Left ventricle myocardium inferior (tissue), 1 donor: ENCODE measurements at places on chromosomes 11 and 22. TPM values are rescaled to one million over a fixed set of nuclear protein-coding genes. Genes with fewer than 3 reads are reported as not detected.

XRCC6 gene
- 155 TPM for total RNA-seq

OR10D3 gene
- total RNA-seq, result not detected

DNA sequence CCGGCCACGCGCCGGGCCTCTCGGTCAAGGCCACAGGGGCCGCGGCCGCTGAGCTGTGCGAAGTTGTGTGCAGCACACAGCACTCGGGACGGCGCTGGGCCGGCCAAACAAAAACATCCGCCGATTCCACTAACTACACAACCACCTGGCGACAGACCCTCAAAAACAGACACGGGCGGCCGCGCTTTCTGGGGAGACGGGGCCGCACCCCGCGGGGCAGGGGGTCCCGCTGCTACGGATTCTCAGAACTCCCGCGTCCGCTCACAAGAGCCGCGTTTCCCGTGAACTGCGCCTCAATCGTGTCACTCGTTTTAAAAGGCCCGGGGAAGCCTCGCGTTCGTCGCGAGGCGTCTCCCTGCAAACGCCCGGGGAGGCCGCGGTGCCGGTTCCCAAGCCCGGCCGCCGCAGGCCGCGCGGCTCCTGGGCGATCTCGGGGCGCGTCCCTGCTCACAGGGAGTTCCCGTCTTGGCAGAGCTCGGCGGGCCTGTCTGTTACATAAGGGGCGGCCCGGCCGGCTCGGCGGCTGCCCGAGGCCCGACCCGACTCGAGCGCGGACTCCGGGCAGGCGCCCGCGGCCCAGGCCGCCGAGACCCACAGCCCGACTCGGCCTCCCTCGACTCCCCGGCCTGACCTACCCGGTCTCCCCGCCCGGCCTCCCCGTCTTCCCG, 936 bp downstream of the BRD1 start:
- DNase-seq, result peak; percentile 55

DNA sequence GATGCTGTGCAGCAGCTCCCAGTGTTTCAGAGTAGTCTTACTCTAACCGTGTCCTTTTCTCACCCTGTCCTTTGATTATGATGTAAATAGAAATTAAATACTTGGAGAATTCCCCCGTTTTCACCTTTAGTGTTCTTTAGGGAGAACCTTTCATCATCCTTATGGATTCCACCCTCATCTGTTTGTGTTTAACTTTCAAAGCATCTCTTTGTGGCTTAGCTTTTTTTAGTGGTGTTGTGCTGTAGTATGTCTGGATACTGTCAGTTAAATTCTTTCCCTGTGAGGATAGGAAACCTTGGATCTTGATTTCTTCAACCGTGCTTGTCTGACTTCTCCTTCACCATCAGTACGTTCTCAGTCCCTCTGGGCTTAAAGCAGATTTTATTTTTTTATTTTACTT, 48.5 kb downstream of the PPP6R3 start:
- no peak for DNase-seq

DNA sequence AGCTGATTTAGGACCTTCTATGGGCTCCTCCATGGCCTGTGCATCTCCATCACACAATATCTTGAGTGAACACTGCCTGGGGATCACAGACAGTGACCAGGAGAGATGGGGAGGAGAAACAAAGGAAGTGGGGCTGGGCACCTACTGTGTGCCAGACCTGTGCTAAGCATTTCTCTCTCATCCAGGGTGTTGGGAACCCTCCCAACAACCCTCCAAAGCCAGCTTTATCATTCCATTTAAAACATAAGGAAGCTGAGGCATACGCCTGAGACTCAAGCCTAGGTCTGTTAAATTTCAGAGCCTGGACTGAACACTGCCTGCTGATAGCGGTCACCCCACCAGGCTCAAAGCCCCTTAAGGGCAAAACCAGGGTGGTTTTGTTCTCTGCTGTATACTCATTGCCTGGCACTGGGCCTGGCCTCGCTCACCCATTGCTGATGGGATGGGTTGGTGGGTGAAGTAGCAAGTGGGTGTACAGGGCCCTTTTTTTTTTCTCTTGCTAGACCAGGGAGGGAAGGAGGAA, 130.1 kb downstream of the MN1 start:
- DNase-seq, result no peak

- no peak for DNase-seq
These were observed 71.8 kb downstream of the ATG16L2 start for GRCh38 chr11:72885749-72886609.

GRCh38 chr11:106466521-106467080, 389.1 kb downstream of the AASDHPPT start:
- DNase-seq, result no peak

DNA sequence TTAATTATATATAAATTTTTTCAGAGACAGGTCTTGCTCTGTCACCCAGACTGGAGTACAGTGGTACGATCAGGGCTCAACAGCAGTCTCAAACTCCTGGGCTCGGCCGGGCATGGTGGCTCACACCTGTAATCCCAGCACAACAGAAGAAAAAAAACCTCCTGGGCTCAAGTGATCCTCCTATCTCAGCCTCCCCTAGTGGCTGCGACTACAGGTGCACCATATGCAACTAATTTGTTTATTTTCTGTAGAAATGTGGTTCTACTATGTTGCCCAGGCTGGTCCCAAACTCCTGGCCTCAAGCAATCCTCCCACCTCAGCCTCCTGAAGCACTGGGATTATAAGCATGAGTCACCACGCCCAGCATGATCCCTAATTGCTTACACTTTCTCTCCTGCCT, 56.1 kb upstream of the SLC35C1 start:
- no peak for DNase-seq

GRCh38 chr22:30240541-30241417, 5.8 kb downstream of the LIF start:
- no peak for DNase-seq

DNA sequence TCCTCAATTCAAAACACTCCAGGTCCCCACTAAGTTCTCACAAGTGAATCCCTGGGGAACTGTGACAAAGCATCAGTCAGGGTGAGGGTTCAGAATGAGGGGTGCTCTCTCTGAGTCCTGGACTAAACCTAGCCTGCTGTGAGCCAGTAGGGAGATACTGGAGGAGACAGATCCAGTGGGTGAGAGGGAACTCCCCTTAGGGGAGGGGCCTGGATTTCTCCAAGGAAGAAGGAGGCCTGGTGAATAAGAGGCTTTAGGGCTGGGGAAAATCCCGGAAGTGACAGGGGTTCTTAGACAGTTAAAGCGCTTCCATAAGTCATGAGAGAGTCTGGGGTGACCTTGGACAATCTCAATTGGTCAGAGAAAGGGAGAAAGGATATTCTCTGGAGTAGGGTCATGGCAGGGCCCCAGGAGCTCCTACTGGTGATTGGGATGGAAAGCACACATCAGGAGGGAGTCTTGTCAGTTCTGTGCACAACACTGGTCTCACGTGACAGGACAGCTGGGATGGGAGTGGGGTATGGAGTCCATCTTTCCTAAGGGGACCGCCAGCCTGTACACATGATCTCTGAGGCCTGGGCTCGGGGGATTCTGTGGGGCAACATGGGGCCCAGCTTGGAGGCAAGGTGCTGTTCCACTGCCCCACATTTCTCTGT, 1.5 kb downstream of the TBC1D10A start:
- no peak for DNase-seq
